CD4-positive, alpha-beta T cell treated with Interleukin-12 subunit alpha and Interleukin-12 subunit beta, for 1 hour (primary cell): ENCODE measurements at places on chromosomes 4 and X.
A peak's percentile ranks its signal among the peaks of the same experiment; 100 is the strongest.

GRCh38 chrX:37746218-37746941, 33.5 kb upstream of the CYBB start:
- no peak for DNase-seq

DNA sequence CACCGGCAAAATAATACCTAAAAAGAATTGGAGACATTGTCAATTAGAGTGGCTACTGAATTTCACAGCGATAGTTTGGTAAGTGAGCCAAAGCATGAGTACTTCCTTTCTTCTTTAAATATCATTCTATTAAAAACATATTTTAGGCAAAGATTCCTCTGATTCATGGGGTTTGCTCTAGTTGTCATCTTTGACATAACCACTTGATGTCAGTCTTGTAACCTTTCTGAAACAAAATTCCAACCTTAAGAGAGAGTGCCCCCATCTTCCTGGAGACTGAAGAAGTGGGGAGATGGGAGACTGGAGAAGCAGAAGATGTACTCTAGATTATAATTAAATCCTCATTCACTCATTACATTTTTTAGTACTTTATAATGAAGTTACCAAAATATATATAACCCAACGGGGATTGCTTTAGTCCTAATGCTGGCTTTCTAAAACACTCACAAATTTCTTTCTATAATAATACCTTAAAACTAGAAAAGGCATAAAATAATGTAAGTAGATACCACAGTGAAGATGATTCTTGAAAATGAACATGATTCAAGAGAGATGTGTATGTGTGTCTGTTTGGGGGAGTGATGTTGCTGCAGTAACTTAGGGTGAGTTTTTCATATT, 96.4 kb downstream of the EMCN start:
- DNase-seq: peak; percentile 7

GRCh38 chr4:145035494-145036136, 62.4 kb downstream of the ANAPC10 start:
- DNase-seq: no peak

- no peak for DNase-seq
These were observed 243.0 kb upstream of the FSTL5 start for GRCh38 chr4:162406637-162407365.

DNA sequence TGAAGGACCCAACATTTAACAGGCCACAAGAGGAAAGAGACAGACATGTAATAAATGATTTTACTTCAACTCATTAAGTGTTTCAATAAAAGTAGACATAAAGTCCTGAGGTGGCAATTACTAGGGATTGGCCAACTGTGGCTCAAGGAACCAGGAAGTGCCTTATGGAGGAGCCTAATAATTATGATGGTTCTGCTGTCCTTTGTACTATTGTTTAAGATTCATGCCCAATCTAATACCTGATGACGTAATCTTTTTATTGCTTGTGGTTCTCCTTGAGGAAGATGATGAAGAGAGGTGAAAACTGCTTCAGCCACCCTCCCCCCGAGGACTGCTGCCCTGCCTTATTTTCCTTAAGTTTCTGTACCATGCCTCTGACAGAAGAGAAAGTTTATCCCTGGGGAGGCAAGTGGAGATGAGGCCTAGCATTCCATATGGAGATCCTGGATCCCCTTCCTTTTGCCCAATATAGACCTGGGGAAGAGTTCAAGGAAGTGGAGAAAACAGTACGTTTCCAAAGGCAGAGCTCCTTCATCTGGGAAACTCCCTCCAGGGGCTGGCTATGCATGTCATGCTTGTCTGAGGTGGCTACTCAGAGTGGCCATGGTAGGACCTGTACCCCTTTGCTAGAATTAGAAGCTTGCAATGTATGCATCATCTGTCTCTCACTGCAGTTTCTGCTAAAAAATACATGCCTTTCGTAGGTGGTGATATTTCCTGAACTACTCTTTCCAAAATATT, 56.8 kb upstream of the FAT1 start:
- DNase-seq: no peak

- DNase-seq: no peak
These were observed 4.6 kb downstream of the HTRA3 start for GRCh38 chr4:8274066-8274652.

DNA sequence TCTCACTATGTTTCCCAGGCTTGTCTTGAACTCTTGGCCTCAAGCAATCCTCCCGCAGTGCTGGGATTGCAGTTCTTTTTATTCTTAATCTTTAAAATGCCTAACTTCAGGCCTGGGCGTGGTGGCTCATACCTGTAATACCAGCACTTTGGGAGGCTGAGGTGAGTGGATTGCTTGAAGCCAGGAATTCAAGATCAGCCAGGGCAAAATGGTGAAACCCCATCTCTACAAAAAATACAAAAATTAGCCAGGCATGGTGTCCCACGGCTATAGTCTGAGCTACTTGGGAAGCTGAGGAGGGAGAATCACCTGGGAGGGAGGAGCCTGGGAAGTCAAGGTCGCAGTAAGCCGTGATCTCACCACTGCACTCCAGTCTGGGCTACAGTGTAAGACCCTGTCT, 45.9 kb downstream of the PLS3 start:
- DNase-seq: no peak

- DNase-seq: no peak
These were observed 173.1 kb downstream of the STK32B start for GRCh38 chr4:5224340-5224739.

- DNase-seq: no peak
These were observed 216.1 kb upstream of the TLL1 start for GRCh38 chr4:165656829-165657490.

GRCh38 chrX:13271511-13271910, 48.3 kb downstream of the ATXN3L start:
- no peak for DNase-seq

DNA sequence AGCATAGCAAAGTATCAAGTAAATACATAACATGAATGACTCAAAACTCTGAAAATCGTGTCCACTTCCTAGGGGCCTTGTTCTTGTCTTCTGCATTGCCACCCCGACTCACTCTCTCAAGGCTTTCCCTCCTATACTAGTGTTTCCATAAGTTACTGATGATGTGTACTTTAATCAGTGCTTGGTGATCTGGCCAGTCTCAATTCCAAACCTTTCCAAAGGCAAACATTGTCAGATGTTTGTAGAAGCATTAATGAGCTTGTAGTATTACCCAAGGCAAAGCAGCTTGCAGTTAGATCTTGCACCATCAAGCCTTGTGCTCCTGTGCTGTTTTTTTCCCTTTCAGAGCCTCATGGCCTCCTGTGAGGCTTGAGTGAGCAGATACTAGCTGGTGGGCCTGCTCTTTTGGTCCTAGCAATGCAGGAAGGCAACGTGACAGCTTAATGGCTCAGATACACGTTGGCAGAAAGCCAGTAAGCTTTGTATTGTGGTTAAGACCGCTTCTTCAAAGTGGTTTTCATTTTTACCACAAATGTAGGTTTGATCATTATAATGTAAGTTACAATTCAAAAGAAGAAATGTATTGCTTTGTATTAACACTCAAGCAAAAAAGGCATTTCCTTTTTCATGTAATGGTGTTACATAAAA, 51.8 kb downstream of the RBPJ start:
- DNase-seq: peak; percentile 76

- DNase-seq: no peak
These were observed 219.6 kb upstream of the ANXA3 start for GRCh38 chr4:78331965-78332364.

DNA sequence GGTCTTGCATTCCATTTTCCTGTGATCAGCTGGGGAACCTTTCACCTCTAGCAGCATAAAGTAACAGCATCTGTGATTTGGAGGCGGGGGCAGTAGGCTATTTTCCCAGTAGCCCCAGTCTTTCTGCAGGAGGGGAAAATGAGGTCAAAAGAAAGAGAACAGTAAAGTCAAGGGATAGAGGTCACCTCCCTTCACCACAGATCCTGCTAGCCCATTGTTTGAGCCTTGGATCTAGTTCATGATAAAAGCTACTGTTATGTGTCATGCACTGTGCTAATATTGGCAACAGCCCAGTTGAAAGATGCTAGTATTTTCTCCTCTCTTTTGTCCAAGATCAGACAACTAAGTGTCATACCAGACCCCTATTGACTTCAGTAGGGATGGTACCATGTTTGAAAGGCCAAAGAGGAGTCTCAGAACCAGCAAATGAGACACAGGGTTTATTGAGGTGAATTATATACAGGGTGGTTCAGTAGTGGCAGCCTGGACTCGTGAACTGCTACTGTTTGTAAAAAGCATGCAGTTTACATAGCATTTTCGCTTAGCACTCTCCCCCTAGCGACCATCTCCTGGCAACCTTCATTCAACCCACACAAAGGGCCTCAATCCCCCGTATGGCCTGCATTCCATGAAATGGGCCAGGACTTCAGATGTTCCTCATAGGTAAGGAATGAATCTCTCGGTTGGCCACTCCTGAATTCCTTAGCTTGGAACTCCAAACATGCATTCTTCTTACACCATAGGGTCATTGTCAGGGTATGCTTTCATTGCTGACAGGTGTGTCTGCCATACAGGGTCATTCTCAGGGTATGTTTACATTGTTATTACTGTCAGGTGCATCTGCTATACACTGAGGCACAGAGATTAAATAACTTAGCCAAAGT, 170.0 kb upstream of the FRMPD4 start:
- no peak for DNase-seq

- DNase-seq: peak; percentile 1
These were observed 78.5 kb downstream of the BTC start for GRCh38 chr4:74715706-74716435.

DNA sequence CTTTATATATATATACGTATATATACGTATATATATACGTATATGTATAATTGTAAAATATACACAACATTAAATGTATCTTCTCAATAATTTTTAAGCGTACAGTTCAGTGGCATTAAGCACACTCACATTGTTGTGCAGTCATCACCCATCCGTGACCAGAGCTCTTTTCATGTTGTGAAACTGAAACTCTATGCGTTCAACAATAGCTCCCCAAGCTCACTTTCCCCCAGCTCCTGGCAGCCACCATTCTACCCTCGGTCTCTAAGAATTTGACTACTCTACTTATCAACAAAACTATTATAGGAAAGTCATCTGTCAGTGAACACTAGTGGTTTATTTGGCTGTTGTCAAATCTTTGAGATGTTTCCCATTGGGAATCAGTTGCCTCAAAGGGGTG, 621.8 kb upstream of the GALNT7 start:
- DNase-seq: no peak

- DNase-seq: no peak
These were observed 12.5 kb upstream of the KLF8 start for GRCh38 chrX:56219700-56220099.

DNA sequence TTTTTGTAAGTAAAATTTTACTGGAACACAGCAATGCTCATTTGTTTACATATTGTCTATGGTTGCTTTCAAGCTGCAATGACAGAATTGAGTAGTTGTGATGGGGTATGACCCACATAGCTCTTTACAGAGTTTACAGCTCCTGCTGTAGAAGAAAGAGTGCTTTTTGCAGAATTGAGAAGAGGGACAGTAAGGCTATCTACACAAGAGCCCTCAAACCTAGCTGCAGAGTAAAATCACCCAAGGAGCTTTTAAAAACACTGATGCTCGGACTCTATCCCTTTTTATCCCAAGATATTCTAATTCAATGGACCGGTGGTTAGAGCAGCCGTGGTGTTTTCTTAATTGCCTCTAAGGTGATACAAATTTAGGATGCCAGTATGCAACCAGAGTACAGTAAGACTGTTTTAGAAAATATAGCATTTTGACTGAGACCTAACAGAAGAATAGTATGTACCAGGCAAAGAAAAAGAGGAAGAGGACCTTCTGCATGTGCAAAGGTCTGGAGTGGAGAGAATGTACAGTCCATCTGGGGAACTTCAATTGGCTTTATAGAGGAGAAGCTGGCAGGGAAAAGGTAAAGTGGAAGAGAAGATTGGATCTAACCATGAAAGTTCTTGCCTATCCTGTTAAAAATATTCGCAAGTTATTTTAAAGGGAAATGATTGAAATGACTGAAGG, 663.6 kb upstream of the CPEB2 start:
- no peak for DNase-seq

- DNase-seq: no peak
These were observed 1073.7 kb downstream of the PCDH7 start for GRCh38 chr4:31793907-31794306.

GRCh38 chr4:121698236-121698671, 1.5 kb upstream of the ANXA5 start:
- DNase-seq: no peak

GRCh38 chr4:98202907-98203306, 58.3 kb upstream of the RAP1GDS1 start:
- DNase-seq: no peak

DNA sequence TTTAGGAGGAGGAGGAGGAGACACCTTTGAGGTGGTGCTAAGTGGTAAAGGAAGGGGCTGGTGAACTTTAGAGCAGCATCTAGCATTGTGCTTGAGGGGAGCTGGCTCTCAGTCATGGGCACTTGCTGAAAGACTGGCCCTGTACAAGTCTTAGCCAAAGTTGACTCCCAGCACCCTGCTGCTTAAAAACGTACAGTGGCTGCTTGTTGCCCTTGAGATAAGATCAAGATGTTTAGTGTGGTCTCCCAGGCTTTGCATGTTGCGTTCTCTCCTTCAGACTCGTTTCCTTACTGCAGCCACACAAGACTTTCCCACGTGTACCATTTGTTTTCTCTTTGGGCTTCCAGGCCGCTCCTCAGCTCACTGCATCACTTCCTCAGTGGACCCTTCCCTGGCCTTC, 1.8 kb downstream of the MED28 start:
- peak; percentile 5 for DNase-seq

GRCh38 chr4:182337366-182337765, 94.2 kb downstream of the TENM3 start:
- no peak for DNase-seq

DNA sequence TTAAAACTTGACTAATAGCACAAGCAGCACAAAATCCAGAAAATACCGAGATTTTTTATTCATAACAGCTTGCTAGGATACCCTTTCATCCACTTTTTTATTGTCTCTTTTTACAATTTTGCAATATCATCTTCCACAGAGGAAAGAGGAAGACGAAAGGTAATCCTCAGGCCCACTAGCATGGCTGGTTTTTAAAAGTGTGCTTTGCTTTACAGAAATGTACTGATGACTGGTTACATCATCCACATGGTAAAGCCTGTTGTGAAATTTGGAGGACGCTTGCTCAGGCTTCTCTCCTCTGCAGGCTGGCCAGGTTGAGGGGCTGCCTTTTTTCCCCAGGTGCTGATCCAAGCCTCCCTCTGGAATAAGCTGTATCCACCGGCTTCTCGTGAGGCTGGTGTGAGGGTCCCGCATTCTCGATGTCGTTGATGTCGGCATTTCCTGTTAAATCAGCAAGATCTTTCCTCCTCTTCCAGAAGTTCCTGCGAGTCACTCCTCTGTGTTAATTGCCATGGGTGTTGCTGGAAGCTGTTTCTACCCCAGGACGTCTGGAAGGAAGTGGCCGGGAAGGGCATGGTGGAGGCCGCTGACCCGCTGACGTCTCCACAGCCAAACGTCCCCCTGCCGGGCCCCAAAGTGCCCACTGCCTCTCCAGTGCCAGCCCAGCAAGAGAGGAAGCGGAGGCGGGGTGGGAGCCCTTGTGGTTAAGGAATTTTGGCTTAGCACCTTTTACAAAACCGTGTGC, 5.8 kb upstream of the DGKQ start:
- no peak for DNase-seq

- DNase-seq: no peak
These were observed 416.2 kb upstream of the PRKX start for GRCh38 chrX:4129626-4130025.

- no peak for DNase-seq
These were observed 33.6 kb upstream of the TADA2B start for GRCh38 chr4:7009564-7009963.
